ENCODE measurements at places on chromosomes 2 and 18.

- no peak for DNase-seq
These were observed 312.4 kb upstream of the MC4R start for GRCh38 chr18:60684843-60685513.

- DNase-seq = no peak
These were observed 39.1 kb upstream of the NCOA1 start for GRCh38 chr2:24451805-24452501.

GRCh38 chr18:47754311-47755101 is 176.0 kb downstream of the SMAD2 start:
- DNase-seq = peak; percentile 26

- DNase-seq = no peak
These were observed 27.6 kb upstream of the MYO1B start for GRCh38 chr2:191217580-191217979.

DNA sequence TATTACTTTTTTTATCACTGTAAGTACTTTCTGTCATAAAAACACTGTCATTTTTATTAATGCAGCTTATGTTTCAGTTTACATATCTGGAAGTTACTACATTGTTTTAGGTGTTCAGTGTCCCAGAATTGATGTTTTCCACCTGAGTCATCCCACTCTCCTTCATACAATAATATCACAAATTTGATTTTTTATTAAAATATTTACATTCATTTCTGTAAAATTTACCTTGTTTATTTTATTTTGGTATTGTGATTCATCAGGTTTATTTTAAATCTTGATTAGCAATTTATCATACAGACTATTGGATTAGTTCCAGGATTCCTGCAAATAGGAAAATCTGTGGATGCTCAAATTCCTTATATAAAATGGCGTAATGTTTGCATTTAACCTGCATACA is 1662.9 kb downstream of the SUCLG1 start:
- no peak for DNase-seq

DNA sequence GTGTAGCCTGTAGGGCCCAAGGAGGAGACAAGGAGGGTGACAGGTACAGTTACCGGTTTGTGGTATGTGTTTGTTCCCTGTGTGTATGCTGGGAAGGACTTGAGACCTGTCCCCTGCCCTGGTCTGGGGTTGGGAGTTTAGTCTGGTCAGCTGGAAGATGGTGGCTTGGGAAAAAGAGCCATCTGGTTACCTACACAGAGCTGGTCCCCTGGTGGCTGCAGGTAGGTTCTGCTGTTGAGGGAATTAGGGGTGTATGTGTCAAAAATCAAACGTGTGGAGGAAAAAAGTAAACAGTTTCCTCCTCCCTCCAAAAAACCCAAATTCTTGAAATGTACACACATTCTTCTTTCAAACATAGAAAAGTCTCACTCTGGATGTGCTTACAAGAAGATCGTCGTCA is 24.3 kb downstream of the PTMA start:
- no peak for DNase-seq

- DNase-seq = no peak
These were observed 129.4 kb upstream of the CXCR4 start for GRCh38 chr2:136247204-136247950.

DNA sequence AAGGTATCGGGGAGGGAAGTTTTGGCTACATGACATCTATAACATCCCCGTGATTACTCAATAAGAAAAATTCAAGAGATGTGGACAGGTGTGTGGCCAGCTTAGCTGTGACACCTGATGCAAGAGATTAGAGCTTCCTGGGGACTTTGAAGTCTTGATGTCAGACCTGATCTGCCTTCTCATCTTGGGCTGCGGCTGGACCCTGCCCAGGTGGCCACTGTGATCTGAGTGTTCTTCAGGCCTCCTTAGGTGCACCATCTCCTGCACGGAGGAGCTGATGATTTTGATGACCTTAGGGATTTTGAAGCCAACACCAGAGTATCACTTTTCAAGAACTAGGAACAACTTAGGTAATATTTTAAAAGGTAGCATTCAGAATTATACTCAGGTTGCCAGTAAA is 113.5 kb downstream of the FEZ2 start:
- no peak for DNase-seq

DNA sequence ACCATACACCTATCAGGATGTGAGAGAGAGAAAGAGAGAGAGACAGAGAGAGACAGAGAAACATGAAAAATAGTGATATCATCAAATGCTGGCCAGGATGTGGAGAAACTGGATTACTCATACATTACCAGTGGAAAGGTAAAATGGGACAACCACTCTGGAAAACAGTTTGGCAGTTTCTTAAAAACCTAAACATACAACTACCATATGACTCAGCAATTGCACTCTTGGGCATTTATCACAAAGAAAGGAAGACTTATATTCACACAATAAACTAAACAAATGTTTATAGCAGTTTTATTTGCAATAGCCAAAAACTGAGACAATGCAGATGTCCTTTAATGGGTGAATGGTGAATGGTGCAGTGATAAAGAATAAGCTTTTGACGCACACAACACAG is 29.1 kb downstream of the SLC4A3 start:
- no peak for DNase-seq

DNA sequence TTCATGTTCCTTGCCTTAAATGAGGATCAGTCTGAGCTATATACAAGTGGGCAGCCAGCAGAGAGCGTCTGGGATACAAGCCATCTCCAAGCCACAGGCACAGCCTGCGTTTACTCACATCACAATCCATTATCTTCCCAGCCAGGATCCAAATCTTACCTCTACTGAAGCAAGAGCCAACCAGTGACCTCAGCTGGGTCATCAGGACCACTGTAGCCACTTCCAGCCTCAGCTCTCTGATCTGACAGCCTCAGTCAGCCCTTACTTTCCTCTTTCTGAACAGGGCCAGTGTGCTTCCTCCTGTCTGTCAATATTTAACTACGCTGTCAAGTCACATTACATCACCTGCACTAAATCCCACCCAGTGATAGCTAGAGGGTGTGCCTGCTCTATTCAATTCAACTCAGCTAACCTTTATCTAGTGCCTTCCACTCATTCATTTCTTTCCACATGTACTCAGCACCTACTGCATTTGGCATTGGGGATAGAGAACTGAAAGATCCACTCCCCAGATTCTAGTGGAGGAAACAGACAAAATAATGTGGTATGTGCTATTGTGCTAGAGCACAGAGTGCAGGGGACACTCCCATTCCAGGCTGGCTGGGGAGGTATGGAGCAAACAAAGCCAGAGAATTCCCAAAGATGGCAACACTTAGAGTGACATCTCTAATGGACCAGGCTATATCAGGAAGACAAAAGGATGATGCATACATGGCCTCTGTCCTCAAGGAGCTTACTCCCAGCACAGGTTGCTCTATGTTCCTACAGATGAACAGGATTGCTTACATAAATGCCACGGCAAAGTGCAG is 146.5 kb downstream of the NCKAP5 start:
- no peak for DNase-seq

- no peak for DNase-seq
These were observed 3.0 kb upstream of the INPP1 start for GRCh38 chr2:190340369-190340768.

GRCh38 chr2:218880102-218880858 is at the start of gene WNT10A:
Gene WNT10A, plus strand, starts transcription at chr2:218880852. Its CDS starts 144 bp downstream, at chr2:218880996.
- no peak for DNase-seq

GRCh38 chr18:10926621-10927161 is 222.7 kb downstream of the PIEZO2 start:
- no peak for DNase-seq

DNA sequence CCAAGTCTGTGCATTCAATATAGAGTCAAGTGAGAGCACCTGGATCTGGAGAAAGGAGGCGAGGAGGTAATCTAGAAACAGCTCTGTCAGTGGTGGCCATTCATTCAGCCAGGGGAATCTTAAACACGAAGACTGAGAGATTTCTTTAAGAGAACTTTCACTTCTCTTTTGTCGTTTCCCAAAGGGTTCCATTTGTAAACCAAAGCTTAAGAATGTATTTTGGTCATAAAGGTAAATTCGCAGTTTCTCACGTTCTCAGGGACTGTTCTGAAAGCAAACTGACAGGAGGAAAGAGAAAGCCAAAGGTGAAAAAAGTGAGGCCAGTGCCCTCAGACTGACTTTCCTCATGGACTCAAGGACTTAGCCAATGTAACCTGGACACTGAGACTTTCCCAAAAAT is 513.5 kb downstream of the CMPK2 start:
- DNase-seq = no peak

DNA sequence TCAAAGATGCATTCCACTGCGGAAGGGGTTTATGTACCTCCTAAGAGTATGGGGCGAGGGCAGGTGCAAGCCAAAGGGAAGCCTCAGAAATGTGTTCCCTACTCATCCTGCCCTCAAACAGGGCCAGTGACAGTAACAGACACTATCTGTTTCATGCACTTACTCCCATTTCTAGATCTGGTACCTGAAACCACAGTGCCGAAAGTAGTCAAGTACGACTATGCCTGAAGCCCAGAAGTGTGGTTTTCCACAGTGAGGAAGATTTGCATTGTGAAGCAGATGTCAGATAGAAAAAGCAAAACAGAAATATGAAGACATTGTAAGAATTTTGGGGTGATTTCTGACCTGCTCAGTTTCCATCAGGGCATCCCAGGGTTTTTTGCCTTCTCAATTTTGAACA is 748.7 kb downstream of the RNF144A start:
- no peak for DNase-seq

DNA sequence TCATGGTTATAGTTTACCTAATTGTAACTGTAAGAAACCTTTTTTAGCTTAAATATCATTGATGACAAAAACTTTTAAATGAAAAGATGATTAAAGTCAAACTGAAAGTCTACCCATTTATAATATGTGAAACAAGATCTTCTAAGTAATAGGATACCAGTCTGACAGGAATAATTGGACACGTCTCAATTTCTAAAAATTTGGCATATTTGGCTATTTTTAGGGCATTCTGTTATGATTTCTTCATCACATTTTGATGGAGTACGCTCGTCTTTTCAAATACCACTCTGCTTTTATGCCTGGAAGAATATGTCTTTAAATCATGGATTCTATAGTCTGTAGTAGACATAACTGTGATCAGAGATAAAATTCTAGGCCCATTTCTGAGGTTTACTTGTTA is 1.3 kb downstream of the R3HDM1 start:
- DNase-seq = no peak
